ENCODE measurements at places on chromosomes 1 and 21.

DNA sequence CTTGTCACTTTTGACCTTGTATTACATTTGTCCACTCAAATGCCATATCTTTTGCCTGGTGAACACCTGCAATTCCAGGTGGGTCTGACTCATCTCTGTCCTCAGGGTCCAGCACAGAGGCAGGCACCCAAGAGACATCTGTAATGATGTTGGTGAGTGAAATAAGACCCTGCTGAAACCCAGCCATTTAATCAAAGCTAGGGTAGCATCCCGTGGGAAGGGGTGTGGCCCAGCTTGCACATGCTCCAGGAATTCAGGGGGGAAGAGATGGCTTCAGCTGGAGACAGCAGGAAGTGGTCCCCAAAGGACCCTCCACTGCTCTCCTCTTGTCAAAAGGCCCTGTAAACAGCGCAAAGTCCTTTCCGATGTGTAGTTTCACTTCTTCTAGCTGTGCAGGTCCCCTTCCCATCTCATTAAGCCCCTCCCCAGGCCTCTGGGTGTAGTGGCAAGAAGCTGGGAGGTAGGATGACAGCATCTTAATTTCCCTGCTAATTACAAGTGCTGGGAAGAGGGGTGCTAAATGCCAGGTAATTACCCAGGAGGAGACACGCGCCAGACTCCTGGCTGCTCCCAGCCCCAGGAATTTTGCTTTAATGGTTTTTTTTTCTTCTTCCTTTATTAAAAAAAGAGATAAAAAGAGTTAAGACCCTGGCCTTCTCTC lies 54.4 kb upstream of the TRABD2B start:
- no peak for DNase-seq

DNA sequence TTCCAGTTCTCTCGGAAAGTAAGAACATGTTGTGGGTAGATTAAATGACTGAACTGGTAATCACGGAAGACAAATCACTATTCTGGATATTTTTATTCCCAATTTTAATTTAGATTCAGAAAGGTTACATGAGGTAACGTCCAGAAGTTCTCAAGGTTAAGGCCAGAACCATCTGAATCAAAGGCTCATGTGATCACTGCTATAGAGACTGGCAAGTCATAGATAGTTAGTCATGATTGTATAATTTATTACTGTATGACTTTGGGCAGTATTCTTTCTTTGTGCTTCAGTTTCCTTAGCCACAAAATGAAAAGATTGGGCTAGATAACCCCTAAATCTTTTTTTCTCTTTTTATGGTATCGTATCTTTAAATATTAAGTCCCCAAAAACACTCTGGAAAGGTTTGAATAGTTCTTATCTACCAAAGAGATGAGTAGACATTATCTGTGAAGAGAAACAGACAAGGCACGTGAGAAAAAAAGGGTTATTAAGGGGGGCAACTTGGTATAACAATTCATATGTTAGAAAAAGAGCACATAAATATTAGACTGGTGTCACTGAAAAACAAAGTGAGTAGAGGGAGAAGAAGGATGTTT lies 241.0 kb downstream of the PTPRC start:
- no peak for DNase-seq

GRCh38 chr1:236457775-236458174 lies 63.7 kb downstream of the EDARADD start:
- DNase-seq: no peak

- DNase-seq: no peak
These were observed 433.9 kb upstream of the DAB1 start for GRCh38 chr1:57857809-57858208.

- DNase-seq: no peak
These were observed 159.5 kb upstream of the KCTD3 start for GRCh38 chr1:215407575-215407974.

DNA sequence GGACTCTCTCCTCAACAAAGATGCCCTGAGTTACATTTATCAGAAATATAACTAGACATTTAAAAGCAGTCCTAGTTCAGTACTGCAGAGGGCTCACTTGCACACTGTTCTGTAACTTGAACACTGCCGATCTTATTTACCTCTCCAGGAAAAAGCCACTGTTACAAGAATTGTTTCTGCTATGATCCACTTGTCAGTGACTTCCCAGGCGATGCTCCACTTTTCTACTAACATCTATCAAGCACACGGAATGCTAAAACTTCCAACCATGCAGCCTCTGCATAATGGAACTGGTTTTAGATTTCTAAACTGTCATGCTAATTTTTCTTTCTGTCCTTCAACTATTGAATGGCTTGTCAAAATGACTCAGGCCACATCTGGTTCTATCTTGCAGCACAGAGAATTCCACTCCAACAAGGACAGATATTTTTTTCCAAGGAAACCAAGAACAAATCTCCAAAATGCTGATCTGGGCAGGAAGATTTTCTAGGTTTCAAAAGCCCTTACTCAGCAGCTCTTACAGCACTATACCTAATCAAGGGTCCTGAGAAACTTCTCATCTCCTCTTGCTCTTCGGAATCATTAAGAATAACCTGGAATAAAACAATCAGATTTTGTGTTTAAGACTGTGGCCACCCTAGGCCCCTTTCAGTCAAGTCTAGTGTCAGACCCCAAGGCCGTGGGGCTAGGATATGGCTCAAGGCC lies 9.9 kb downstream of the SEC16B start:
- DNase-seq: no peak

DNA sequence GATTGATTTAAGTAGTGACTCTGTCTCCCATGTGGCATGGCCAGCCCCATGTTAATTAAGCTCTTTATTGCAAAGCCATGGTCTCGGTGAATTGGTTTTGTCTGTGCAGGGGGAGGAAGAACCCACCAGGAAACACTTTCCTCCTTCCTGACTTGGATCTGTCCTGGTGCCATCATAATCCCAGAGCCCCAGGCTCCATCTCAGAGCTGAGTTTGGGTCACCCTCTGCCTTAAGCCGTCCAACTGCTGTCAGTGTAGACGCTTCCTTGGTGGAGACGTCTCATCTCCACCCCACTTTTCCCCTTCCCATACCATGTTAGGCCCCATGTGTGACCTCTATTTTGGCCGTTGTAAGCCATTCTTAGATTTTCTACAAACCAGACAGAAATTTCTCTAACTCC lies 36.0 kb upstream of the COL6A2 start:
- no peak for DNase-seq

- no peak for DNase-seq
These were observed 152.6 kb upstream of the LMO4 start for GRCh38 chr1:87176087-87176486.

DNA sequence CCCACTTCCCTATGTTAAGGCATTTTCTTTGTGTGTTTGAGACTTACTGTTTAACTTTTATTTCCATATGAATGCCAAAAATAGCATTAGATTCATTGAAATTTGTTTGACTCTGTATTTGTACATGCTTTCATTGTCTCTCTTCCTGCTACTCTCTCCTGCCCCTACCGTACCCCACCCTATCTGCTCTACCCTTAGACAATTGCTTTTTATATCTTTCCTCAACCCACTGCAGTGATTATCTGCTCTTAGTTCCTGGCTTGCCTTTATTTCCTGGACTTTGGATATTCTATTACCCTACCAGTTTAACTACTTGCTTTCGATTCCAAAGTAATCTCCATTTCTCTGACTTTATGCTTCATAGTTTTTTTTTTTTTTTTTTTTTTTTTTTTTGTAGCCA lies 10.5 kb downstream of the RAVER2 start:
- DNase-seq: no peak

GRCh38 chr1:81414488-81415015 lies 386.2 kb upstream of the ADGRL2 start:
- no peak for DNase-seq

DNA sequence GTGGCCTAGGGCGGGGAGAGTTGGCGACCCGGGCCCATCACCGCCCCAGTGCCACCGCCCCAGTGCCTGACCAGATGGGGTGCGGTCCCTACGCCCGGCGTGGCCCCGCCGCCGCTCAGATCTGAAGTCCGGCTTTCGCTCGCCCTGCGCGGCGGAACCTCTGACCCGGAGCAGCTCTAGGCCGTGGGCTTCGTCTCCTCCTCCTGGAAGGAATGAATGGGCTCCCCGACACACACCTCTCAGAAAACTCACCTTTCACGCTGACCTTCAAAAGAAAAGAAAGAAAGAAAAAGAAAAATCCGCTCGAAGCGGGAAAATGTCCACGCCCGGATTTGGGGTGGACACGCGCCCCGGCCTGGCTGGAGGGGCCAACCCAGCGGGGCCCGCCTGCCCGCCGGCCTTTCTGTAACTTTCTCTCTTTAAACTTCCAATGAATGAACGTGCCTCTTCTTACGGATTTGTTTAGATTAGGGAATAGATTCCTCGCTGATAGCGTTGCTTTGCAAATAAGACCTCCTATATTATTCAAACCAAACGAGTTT lies 5.4 kb upstream of the SIM2 start:
- no peak for DNase-seq

DNA sequence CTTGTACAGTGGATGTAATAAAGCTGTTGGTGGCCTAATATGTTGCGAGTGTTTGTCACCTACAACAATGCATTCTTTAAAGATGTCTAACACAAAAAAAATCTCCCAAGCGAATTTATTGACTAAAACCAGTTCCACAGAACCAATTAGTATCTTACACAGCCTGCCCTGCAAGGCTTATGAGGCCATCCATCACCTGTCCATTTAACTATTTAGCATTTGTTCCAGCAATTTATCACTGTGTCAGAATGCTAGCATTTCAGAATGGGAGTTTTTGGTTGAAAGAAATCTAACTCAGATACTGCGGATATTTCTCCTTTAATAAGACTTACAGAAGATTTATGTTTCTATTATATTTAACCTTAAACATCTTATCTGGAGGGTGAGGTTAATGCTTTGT lies 831.1 kb upstream of the PRMT6 start:
- no peak for DNase-seq

- DNase-seq: no peak
These were observed 72.9 kb downstream of the SIK1 start for GRCh38 chr21:43354026-43354420.

DNA sequence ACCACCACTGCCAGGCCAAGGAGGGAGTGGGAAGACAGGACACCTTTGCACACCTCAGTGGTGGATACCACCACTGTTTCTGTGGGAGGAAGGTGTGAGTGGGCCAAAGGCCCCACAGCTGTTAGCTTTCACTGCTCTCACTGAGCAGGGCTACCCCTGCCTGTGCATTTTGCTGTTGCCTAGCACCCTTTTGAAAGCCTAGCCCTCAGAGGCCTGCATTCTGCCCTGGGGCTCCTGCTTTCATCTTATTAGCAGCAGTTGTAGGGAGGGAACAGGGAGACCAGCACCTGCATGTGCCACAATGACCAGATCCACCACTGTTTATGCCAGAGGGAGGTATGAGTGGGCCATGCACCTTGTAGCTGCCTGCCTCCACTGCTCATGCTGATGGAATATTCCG lies 110.9 kb upstream of the C21orf91 start:
- DNase-seq: no peak
